Activated CD4-positive, alpha-beta memory T cell treated with anti-CD3 and anti-CD28 coated beads for 36 hours (primary cell): ENCODE measurements at places on chromosomes 1 and 21. TPM values are rescaled to one million over a fixed set of nuclear protein-coding genes. Genes with fewer than 3 reads are reported as not detected.

GRCh38 chr1:180235502-180236239 lies 5.6 kb downstream of the LHX4 start:
- H3K27ac ChIP-seq, result no peak overlapping the region
- no peak for DNase-seq
- H3K4me1 ChIP-seq, result peaks cover 35% of the 10 kb centered on the region

GRCh38 chr1:174068000-174068399 lies 45.8 kb upstream of the RC3H1 start:
- peaks cover 10% of the 10 kb centered on the region for H3K4me1 ChIP-seq
- DNase-seq, result no peak
- H3K27me3 ChIP-seq, result no peaks in the 10 kb centered on the region
- H3K27ac ChIP-seq, result no peak overlapping the region

DNA sequence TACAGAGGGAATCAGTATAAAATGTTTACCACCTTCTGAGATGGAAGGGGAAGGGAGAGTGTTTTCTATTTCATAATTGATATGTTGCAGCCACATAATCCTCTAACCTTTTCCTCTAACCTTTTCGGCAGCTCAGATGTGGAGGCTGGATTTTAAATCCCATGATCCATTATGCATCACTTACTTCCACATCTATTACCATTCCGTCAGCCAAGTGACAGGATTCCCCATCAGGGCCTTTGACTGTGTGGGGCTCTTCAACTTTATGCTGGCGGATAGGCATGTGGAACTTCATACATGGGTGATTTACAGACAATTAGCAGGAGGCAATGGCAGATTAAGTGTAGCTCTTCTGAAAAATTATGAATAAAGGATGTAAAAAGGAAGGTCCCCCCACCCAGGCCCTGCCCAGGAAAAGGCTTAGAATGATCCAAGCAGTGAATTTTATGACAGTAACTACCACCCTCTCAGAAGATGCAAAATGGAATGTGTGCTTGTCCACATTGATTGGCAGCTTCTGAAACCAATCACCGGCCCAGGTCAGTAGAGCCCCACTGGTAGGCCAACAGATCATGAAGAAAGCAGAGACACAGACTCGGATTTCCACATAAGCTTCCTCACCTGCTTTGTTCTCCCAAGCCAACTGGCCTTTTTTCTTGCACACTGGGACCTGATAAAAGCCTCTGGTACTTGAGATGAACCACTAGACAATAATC lies 147.0 kb downstream of the ST6GALNAC5 start:
- no peaks in the 10 kb centered on the region for H3K4me1 ChIP-seq
- no peak overlapping the region for H3K4me3 ChIP-seq
- DNase-seq, result no peak
- no peak overlapping the region for H3K27ac ChIP-seq
- H3K36me3 ChIP-seq, result no peaks in the 10 kb centered on the region

Gene NID1
- 0.07 TPM for total RNA-seq

Gene KRTAP19-1
- total RNA-seq, result not detected

GRCh38 chr1:94713472-94714141 lies 106.5 kb upstream of the SLC44A3 start:
- peaks cover under 1% of the 10 kb centered on the region for H3K27me3 ChIP-seq
- no peak overlapping the region for H3K4me3 ChIP-seq
- no peaks in the 10 kb centered on the region for H3K4me1 ChIP-seq
- no peaks in the 10 kb centered on the region for H3K36me3 ChIP-seq
- no peak overlapping the region for H3K27ac ChIP-seq

Gene AMY1C
- not detected for total RNA-seq

DNA sequence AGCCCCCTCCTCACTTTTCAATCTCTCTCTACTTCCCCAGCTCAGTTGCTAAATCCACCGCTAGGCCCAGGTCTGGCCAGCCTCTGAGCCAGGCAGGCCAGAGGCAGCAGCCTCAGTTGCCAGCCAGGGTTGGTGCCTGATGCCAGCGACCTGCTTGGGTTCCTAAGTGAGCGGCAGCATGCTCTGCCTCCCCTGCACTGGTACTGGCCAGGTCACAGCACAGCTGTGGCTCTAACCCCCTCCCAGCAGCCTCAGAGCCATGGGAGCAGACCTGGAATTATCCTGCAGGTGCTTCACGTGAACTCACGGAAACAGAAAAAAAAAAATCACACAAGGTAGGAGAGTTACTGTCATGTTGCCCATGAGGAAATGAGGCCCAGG lies 82.5 kb upstream of the ATF3 start:
- no peaks in the 10 kb centered on the region for H3K36me3 ChIP-seq
- H3K27me3 ChIP-seq, result peaks cover 15% of the 10 kb centered on the region
- H3K4me1 ChIP-seq, result no peaks in the 10 kb centered on the region
- H3K4me3 ChIP-seq, result no peak overlapping the region

Gene OPRD1
- not detected for total RNA-seq

Gene DLGAP3
- total RNA-seq, result 0.82 TPM

GRCh38 chr21:16377857-16378256 lies 648.1 kb downstream of the USP25 start:
- H3K36me3 ChIP-seq, result no peaks in the 10 kb centered on the region
- H3K27me3 ChIP-seq, result no peaks in the 10 kb centered on the region
- no peaks in the 10 kb centered on the region for H3K4me1 ChIP-seq
- DNase-seq, result no peak

DNA sequence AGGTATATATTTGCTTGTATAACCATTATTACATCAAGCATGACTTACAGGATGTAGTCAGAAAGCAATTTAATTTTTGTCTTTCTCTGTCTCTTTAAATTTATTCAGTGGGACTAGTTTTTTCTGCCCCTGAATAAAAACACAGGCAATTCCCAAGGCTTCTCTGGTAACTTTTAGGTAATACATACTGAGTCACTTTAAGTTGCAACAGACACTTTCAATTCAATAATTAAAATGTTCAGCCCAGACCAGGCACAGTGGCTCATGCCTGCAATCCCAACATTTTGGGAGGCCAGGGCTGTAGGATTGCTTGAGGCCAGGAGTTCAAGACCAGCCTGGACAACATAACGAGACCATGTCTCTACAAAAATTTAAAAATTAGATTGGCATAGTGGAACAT lies 12.3 kb downstream of the SLC44A3 start:
- peaks cover 5% of the 10 kb centered on the region for H3K27me3 ChIP-seq
- DNase-seq, result no peak
- H3K27ac ChIP-seq, result no peak overlapping the region

Gene SLC9C2
- total RNA-seq, result not detected

DNA sequence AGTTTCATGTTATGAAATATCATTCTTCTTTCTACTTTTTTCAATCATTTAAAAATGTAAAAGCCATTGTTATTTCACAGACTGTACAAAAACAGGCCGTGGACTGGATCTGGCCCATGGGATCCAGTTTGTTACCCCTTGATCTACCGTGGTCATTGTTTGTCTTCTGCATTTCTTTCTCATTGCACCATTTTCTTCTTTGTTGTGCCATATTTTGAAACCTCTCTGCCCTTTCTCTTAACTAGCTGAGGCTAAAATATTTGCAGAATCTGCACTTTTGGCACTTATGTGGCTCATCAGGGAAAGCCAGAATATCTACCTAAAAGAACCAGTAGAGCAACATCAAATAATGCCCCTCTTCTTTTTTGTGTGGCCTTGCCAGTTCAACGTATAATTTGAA lies 50.5 kb downstream of the DNAJC6 start:
- H3K4me3 ChIP-seq, result no peak overlapping the region
- H3K36me3 ChIP-seq, result no peaks in the 10 kb centered on the region
- H3K27ac ChIP-seq, result no peak overlapping the region
- H3K4me1 ChIP-seq, result no peaks in the 10 kb centered on the region
- H3K27me3 ChIP-seq, result no peaks in the 10 kb centered on the region

Gene CAPZA1
- total RNA-seq, result 274 TPM

DNA sequence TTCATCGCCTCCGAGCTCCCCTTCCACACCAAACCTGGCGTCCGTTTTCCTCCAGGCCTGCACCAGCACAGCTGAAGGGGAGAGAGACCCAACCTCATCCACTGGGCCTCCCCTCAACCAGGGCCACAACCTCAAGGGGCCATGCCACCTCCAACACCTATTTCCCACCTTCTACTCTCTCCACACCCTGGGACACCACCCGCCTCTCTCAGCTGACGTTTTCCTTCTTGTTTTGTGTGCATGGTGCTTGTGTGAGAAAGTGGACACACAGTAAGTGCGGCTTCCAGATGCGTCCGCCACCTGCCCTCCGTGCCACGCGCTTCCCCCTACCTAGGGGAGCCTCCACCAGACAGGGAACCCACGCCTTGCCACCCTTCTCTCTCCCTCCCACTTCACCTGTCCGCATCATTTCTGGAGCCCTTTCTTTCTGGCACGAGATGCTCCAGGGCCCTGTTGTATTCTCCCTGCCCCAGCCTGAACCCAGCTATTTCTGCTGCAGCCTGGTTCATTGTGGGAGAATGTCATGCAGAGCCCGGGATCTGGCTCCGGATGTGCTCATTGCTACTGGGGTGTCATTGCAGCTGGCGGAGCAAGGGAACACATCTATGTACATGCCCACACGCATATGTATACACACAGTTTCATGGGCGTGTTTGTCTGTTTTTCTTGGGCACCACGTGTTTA lies 1.3 kb upstream of the GNB1 start:
- H3K4me3 ChIP-seq, result peak overlapping the region; percentile 72
- peak overlapping the region; percentile 86 for H3K27ac ChIP-seq
- no peak for DNase-seq
- no peaks in the 10 kb centered on the region for H3K27me3 ChIP-seq

Gene GBP5
- 95.1 TPM for total RNA-seq

DNA sequence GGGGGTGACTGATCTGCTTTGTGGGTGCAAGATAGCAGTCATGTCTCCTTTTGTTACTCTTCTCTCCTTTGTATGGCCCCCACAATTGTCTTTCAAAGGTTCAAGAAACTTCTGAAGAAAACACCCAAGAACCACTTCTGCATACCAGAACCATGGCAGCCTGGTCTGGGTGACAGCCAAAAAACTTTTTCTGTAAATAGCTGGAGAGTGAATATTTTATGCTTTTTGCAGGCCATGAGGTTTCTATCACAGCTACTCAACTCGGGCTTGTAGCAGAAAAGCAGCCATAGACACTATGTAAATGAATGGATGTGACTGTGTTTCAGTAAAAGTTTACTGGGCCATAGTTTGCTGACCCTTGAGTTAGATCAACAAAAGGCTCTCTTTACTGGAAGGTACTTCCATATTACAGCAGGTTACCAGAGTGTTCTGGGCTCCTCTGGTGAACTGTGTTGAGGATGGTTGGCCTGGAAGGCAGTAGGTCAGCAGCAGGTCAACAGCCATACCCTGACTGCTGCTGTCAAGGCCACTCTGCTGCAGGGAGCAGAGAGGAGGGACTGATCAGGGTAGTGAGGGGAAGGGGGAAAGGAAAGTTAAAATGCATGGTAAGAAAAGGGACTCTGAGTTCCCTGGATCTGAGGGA lies 116.4 kb downstream of the GDAP2 start:
- H3K27ac ChIP-seq, result no peak overlapping the region
- DNase-seq, result no peak
- H3K4me3 ChIP-seq, result no peak overlapping the region

DNA sequence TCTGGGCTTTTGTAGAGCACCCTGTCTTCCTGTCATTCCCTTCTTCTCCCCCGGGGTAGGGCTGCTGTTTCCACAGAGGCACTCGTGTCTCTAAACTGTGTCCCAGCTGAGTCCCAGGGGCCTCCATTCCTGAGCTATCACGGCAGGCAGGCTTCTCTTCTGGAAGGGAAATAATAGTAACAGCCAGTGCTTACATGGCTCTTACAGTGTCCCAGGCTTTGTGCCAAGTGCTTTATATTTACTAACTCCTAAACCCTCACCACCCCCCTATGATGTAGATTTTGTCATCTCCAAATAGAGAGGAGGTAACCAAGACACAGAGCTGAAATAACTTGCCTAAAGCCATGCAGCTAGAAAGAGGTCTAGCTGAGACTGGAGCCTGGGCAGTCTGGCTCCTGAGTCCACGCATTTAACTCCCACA lies 1.4 kb upstream of the CELF3 start:
- DNase-seq, result no peak
- peaks cover 58% of the 10 kb centered on the region for H3K27me3 ChIP-seq

- DNase-seq, result no peak
- peaks cover 6% of the 10 kb centered on the region for H3K27me3 ChIP-seq
- H3K4me3 ChIP-seq, result no peak overlapping the region
- H3K36me3 ChIP-seq, result no peaks in the 10 kb centered on the region
These were observed 5.9 kb upstream of the TNFSF4 start for GRCh38 chr1:173212952-173213491.

DNA sequence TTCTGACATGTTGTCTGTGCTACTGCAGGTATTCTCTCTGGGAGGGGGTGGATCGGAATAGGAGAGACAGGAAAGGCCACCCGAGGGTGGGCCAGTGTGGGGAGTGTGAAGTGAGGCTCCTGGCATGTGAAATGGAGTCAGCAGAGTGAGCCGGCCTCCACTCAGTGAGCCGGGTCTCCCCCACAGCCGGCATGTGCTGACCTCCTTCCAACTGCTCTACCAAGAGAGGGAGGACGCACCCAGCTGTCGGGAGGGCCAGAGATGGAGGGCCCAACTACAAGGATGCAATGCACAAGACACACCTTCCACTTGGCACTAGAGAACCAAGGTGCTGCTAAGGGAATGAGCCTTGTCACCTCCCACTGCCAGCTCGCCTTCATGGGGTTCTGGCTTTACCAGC lies 28.2 kb upstream of the CLSTN1 start:
- no peak overlapping the region for H3K4me3 ChIP-seq
- DNase-seq, result no peak
- peaks cover 4% of the 10 kb centered on the region for H3K36me3 ChIP-seq
- H3K27me3 ChIP-seq, result no peaks in the 10 kb centered on the region
- H3K4me1 ChIP-seq, result no peaks in the 10 kb centered on the region
- no peak overlapping the region for H3K27ac ChIP-seq

GRCh38 chr1:15065736-15066135 lies 87.8 kb upstream of the TMEM51 start:
- H3K27me3 ChIP-seq, result no peaks in the 10 kb centered on the region
- H3K4me1 ChIP-seq, result no peaks in the 10 kb centered on the region
- H3K4me3 ChIP-seq, result no peak overlapping the region
- no peaks in the 10 kb centered on the region for H3K36me3 ChIP-seq
- no peak overlapping the region for H3K27ac ChIP-seq
- DNase-seq, result no peak

Gene AXDND1
- 0.51 TPM for total RNA-seq

Gene PALMD
- not detected for total RNA-seq

- H3K27ac ChIP-seq, result no peak overlapping the region
- peaks cover 24% of the 10 kb centered on the region for H3K36me3 ChIP-seq
- H3K4me1 ChIP-seq, result peaks cover 8% of the 10 kb centered on the region
- DNase-seq, result no peak
These were observed 98.4 kb downstream of the MAGI3 start for GRCh38 chr1:113488576-113489177.

Gene INAVA
- total RNA-seq, result not detected

GRCh38 chr1:34408011-34408410 lies 231.3 kb downstream of the C1orf94 start:
- no peaks in the 10 kb centered on the region for H3K4me1 ChIP-seq
- no peak overlapping the region for H3K4me3 ChIP-seq

Gene TENT5C
- total RNA-seq, result 14.0 TPM

Gene FCRL1
- not detected for total RNA-seq
